Activated CD8-positive, alpha-beta T cell treated with anti-CD3 and anti-CD28 coated beads for 36 hours (primary cell): ENCODE measurements at places on chromosomes 11 and 22. TPM values are rescaled to one million over a fixed set of nuclear protein-coding genes. Genes with fewer than 3 reads are reported as not detected.

Gene PDE2A
- 0.72 TPM for total RNA-seq

GRCh38 chr22:27866135-27867084 is 52.6 kb downstream of the PITPNB start:
- no peak for DNase-seq
- no peak overlapping the region for H3K4me3 ChIP-seq
- peaks cover 57% of the 10 kb centered on the region for H3K36me3 ChIP-seq
- peaks cover 52% of the 10 kb centered on the region for H3K4me1 ChIP-seq

Gene FAM181B
- total RNA-seq = not detected

Gene NAALADL1
- 6.6 TPM for total RNA-seq

Gene MYO7A
- total RNA-seq = 0.14 TPM
